Activated T-cell treated with anti-CD3 and anti-CD28 coated beads, Interleukin-2, amount 50 U/mL, for 24 hours (primary cell): ENCODE measurements at places on chromosomes 1 and 21.
A peak's percentile ranks its signal among the peaks of the same experiment; 100 is the strongest.

DNA sequence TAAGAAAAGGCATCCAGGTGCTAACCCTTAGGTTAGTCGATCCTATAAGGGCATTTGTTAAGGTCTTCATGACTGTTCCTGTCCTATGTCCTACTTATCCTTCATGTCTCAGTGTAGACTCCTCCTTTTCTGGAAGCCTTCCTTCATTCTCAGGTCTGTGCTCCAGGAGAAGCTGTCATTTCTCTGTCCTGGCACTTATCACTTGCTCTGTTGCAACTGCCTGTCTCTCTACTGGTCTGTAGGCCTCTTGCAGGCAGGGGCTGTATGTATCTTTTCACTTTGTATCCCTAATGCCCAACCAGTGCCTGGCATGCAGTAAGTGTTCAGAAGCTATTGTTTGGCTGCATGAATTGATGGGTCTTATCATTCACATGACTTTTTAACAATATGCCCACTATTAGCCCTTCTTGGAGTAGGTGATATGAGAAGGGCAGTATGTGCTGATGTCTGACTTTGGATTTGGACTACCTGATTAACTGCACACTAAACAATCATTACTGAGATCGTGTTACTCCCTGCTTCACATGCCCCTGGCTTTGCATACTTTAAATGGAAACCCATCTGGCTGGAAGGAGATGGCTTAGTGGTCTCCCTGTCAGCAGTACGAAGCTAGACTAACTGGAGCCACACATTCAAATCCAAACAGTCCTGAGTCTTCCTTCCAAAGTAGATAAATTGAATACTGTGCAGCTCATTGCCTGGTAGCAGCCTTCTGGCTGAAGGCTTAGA is 88.8 kb downstream of the RGL1 start:
- no peaks in the 10 kb centered on the region for H3K36me3 ChIP-seq
- H3K4me3 ChIP-seq: no peak overlapping the region
- no peak for DNase-seq
- H3K27me3 ChIP-seq: no peaks in the 10 kb centered on the region

GRCh38 chr1:44261962-44262361 is 48.7 kb downstream of the DMAP1 start:
- H3K4me3 ChIP-seq: no peak overlapping the region
- DNase-seq: no peak
- peak overlapping the region; percentile 57 for H3K27ac ChIP-seq

- no peak overlapping the region for H3K27ac ChIP-seq
- H3K27me3 ChIP-seq: peaks cover 8% of the 10 kb centered on the region
- no peak for DNase-seq
- H3K4me1 ChIP-seq: peaks cover 6% of the 10 kb centered on the region
Observed at GRCh38 chr21:25831300-25831960, 96.7 kb downstream of the GABPA start.

DNA sequence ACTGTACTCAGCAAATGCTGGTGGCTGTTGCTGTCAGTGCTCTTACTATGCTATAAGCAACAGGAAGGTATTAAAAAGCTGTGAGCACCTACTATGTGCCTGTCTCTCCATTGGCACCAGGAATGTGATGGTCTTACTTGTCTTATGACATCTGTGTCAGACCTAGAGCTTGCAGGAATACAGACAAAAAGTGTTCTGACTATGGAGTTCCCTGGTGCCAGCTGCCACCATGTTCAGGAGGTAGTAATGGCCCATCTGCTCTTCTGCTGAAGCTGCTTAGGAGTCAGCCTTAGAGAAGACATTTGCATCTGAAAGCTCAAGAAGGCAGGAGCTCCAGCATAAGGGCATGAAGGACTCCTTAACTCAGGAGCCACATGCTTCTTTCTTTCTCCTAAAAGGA is 52.3 kb downstream of the MAB21L3 start:
- H3K4me3 ChIP-seq: no peak overlapping the region
- no peaks in the 10 kb centered on the region for H3K36me3 ChIP-seq
- no peak overlapping the region for H3K27ac ChIP-seq
- no peaks in the 10 kb centered on the region for H3K27me3 ChIP-seq
- peaks cover 8% of the 10 kb centered on the region for H3K4me1 ChIP-seq
- no peak for DNase-seq

DNA sequence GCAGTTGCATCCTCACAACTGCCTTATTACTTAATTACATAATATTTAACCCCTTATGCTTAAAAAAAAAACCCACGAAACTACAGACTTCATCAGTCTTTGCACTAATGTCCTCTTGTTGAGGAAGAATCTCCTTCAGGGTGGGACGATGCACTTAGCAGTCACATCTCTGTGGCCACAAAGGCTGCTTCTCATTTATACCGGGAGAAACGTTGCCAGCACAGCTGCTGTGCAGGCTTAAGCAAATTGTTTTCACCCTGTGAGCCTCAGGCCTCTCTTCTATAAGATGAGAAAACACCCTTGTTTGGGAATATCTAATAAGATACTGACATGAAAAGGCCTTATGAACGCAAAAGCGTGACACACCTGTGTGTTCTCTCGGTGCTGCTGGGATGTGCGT is 2.9 kb upstream of the OBSCN start:
- peaks cover 15% of the 10 kb centered on the region for H3K27me3 ChIP-seq
- no peaks in the 10 kb centered on the region for H3K4me1 ChIP-seq
- peaks cover under 1% of the 10 kb centered on the region for H3K36me3 ChIP-seq

GRCh38 chr1:86491171-86491950 is 22.6 kb downstream of the CLCA1 start:
- no peaks in the 10 kb centered on the region for H3K36me3 ChIP-seq
- H3K27ac ChIP-seq: no peak overlapping the region
- H3K4me1 ChIP-seq: no peaks in the 10 kb centered on the region
- H3K4me3 ChIP-seq: no peak overlapping the region
